ENCODE measurements at places on chromosomes 12 and 14.

GRCh38 chr14:23696701-23697239, 60.6 kb downstream of the DHRS2 start:
- no peak for DNase-seq

DNA sequence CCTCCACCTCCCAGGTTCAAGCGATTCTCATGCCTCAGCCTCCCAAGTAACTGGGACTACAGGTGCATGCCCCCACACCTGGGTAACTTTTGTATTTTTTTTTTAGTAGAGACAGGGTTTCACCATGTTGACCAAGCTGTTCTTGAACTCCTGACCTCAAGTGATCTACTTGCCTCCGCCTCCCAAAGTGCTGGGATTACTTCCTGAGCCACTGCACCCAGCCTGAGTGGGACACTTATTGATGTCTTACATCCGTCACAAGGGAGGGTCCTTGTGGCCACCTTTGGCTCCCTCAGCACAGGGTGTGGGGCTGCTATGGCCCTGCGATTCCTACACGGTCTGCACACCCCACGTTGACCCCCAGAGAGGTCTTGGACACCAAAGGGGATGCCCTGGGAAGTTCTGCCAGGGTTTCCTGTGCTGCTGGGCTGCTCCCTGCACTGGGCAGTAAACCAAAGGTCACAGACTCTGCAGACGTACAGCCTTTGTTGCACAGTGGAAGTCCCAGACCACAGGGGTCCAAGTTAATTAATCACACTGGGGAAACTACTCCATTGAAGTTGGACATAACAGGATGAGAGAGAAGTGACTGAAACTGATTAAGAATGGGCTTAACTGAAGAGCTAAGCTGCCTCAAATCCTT, 95.7 kb downstream of the SAMD4A start:
- no peak for DNase-seq

GRCh38 chr14:97270308-97270707, 473.1 kb downstream of the VRK1 start:
- no peak for DNase-seq

DNA sequence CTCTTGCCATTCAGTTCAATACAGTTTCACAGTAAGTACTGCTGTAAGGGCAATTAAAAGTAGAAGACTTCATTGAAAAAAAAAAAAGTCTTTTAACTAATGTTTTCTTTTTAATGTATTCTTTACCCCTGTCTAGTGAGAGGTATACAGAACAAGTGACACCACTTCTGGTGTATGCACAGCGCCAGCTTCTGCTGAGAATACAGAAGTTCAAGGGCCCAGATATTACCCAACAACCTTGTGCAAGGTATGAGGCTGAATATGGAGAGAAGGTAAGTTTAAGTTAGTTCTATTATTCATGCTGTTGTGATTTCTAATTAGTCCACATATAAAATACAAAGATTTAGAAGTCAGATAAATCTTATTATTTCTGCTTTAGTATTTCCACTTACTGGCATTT, 168.7 kb downstream of the CFAP54 start:
- no peak for DNase-seq

DNA sequence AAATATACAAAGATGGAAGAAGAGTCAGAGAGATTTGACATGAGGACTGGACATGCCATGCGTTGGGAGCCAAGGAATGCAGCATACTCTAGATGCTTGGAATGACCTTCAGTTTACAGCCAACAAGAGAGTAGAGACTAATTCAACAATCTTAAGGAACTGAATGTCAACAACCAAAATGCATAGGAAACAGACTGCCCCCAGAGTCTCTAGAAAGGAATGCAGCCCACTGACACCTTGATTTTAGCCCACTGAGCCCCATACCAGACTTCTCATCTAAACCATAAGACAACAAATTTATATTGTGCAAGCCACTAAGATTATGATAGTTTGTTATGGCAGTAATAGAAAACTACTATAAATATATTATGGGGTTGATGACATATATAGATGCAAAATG, 611.2 kb downstream of the RPS29 start:
- no peak for DNase-seq

DNA sequence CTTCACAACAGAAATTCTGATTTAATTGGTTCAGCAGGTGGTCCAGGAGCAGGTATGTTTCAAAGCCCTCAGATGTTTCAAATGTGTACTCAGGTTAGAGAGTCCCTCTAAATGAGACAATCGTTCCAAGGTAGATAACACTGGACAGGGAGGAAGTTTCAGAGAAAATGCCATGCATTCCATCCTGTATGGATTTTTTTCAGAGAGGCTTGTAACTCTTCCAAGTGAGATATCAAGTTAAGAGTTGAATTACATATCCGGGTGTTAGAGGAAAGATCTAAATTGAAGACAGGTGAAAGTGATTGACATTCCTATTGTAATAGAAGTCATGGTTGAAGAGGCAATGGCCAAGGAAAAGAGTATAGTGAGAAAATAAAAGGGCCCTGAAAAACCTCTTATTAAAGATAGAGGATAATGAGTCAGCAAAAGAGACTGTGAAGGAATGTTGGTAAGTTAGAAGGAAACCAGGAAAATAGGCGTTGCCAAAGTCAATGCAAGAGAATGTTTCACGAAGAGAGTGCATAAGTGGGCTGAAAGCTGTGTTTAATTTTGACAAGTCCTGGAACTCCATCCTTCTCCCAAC, 105.8 kb downstream of the BMP4 start:
- DNase-seq, result no peak

DNA sequence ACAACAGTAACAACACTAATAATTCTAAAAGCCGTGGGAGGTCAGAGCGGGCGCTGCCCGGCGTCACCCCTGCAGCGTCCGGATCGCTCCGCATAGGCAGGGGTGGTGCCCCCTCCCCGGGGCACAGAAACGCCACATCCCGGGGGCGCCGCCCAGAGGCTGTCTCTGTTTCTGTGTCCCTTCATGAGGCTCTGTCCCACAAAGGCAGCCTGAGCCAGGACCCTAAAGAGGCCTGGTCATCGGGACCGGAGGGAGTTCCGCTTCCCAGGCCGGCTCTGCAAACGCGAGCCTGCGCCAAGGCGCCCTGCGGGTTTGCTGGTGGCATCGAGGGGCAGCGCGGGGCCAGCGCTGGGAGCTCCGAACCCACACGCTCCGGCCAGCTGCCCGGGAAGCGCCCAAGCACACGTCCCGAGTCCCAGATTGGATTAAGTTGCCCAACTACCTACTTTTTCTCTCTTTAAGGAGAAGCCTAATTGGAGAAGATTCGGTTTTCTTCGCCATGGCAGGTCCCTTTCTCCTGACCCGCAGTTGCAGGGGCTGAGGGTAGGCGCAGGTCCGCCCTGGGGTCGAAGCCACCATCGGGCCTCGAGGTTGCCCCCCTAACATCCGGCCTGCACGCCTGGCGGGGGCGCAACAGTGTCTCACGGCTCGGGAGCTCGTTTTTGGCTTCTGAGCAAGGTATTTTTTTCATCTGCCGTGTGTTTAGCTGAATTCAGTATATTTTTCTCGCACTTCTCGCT, 421.7 kb downstream of the VRK1 start:
- no peak for DNase-seq

DNA sequence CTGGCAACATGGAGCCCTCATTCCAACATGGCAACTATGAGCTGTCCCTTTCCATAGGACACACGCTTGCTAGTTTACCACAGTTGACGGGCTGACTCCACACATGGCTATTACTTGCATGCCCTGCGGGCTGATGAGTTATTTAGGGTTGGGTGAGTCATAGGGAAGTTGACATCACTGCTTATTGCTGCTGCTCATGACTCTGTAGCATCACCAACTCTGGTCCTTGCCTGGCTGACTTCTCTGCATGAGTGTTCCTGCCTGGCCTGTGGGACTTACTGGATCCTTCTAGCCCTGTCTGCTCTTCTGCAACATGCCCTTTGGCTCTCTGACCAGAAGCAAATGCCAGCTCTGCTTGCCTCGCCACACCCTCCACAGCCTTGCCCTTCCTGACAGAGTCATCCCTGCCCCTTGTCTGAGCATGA, 199.5 kb downstream of the ANO6 start:
- DNase-seq, result no peak

- DNase-seq, result no peak
Measured at GRCh38 chr12:70549340-70550179, 87.7 kb downstream of the PTPRB start.

DNA sequence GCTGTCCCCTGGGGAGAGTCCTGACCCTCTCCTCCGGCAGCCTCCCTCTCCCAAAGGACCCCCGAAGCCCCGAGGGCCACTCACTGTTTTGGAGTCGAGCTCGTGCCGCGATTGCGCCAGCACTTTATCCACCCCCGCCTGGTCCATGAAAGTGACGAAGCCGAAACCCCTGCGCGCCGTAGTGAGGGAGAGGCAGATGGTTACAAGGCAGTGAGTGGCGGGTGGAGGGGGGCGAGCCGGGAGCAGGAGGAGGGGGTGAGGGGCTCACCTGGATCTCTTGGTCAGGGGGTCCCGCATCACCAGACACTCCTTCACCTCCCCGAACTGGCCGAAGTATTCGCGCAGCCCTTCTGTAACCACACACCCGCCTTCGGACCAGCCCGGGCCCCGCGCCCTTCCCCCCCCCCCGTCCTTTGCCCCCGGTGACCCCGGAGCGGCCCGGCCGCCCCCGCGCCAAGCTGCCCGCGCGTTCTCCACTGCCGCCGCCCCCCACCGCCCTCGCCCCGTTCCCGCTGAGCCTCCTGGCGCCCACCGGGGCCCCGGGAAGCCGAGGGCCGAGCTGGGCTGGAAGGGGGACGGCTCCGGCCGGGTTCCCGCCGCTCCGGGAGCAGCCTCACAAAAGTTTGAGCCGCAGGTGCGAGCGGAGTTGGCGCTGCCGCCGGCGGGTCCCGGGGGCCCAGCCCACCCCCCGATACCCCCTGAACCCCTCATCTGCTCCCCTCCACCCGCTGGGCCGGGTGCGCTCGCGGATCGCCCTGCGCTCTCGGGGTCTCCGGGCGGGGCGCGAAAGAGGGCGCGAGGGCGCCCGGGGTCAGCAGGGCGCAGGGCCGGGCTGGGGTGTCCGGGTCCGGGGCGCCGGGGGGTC, 808 bp downstream of the MSI1 start:
- DNase-seq, result no peak

DNA sequence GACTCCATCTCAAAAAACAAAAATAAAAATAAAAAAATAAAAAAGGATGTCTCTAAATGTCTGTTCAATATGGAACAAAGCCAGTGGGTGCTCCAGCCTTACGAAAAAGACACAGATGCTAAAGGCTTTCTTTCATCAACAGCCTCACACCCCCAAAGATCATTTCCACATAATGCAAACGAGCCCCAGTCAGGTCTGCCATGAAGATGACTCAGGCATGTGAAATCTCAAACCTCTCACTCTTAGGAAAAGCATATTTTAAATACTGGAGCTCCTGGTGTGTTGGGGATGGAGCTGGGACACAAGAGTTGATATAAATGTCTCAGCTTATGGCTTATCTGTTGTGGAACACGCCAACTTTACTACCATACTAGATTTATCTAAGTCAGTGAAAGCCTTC, 49.9 kb upstream of the PLXNC1 start:
- no peak for DNase-seq

GRCh38 chr12:10381928-10382628, 7.8 kb downstream of the KLRK1 start:
- DNase-seq, result no peak

DNA sequence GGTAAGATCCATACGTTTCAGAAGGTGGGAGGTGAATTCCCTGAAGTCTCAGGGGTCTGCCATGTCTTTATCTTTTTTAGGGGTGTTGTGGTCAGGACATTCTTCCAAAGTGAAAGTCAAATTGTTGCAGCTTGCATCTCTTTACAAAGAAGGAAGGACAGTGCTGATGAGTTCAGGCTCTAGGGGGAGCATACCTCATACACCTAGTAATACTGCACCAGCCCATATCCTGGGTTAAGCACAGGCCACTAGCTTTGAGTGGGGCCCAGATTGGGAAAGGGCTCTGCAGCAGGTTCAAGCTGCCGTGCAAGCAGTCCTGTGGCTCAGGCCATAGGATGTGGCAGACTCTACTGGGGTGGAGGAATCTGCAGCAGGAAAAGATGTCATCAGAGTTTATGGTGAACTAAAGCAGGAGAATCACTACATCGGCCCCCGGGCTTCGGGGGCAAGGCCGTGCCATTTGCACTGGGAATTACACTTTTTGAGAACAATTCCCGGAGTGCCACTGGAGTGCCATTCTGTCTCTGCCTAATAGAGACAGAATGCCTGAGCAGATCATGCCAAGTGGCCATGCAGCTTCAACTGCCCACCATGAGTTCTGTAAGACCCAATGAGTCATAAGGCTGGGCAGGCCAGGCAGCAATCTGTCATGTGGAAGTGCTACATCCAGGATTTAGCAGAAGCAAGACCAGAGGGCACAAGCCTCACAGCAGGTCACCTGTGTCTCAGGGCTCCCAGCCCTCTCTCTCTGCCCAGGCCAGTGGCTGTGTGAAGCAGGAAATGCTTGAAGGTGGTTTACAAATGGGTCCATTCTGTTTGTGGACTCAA, 32.3 kb downstream of the DIO3 start:
- DNase-seq, result no peak

GRCh38 chr12:110750784-110751461, 8.2 kb upstream of the PPP1CC start:
- DNase-seq, result no peak

- DNase-seq, result no peak
Measured at GRCh38 chr14:102551995-102552705, 40.3 kb upstream of the RCOR1 start.

- DNase-seq, result no peak
Measured at GRCh38 chr14:54782751-54783659, 119.6 kb downstream of the GCH1 start.

GRCh38 chr12:89305373-89305772, 46.9 kb downstream of the DUSP6 start:
- DNase-seq, result no peak

DNA sequence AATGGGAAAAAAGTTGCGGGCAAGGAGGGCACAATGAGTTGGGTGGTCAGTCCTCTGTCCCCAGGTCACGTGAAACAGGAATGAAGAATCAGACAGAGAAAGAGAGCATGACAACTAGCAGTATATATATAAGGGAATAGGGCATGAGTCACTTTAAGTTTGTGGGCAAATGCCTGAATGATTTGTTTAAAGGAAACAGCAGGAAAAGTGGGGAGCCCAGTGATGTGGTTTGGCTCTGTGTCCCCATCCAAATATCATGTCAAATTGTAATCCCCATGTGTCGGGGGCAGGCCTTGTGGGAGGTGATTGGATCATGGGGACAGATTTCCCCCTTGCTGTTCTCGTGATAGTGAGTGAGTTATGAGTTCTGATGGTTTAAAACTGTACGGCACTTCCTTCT, 195.3 kb upstream of the IGF1 start:
- DNase-seq, result no peak
